ENCODE measurements at places on chromosomes 13 and 19.
A peak's percentile ranks its signal among the peaks of the same experiment; 100 is the strongest.

DNA sequence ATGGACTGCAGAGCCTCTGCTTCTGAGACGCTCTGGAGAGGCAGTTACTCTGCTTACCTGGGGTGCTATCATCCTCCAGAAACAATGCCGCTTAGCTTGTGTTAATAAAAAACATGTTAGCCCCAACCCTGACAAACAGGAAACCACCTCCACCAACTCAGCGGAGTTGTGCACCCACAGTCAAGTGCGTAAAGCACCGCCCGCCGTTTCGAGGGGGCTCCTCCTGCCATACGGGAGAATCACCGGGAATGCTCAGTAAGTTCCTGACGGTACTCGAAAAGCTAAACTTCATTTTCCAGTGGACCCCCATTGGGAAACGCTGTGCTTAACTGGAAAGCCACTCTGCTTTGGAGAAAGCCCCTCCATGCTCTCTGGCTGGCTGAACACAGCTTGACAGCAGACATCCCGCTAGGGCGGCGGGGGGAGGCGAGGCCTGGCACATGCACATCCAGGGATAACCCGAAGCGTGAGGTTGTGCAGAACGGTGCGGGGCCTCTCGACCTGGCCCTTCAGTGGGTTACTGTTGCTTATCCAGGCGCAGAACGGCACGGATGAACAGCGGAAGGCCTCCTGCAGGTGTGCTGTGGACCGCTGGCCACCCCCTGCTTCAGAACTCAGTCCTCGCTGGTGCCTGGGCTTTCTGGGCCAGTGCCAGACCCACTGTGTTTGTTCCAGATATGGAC, 17.1 kb downstream of the GAS6 start:
- no peak for DNase-seq

GRCh38 chr13:21202767-21203531, 26.5 kb downstream of the MRPL57 start:
- no peak for DNase-seq

DNA sequence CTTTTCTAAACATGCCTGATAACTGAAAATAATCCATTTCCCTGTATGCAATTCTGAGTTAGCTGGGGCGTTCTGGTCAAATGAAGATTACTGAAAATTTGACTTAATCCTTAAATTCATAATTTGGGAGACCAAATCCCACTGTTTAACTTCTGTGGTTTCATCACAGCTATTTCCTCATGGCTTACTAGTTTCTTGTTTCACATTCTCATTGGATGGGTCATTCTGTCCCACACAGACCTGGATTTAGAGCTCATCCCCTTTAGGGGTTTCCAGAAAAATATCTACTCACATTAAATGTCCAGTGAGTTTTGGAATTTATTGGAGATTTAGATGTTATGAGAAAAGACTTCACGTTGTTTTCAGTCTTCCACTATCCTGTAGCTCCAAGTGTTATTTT, 709.3 kb upstream of the KLHL1 start:
- no peak for DNase-seq

- no peak for DNase-seq
These were observed 332.2 kb upstream of the SGCG start for GRCh38 chr13:22848539-22849052.

GRCh38 chr19:3115916-3116602, 19.8 kb upstream of the GNA15 start:
- DNase-seq = peak; percentile 3

DNA sequence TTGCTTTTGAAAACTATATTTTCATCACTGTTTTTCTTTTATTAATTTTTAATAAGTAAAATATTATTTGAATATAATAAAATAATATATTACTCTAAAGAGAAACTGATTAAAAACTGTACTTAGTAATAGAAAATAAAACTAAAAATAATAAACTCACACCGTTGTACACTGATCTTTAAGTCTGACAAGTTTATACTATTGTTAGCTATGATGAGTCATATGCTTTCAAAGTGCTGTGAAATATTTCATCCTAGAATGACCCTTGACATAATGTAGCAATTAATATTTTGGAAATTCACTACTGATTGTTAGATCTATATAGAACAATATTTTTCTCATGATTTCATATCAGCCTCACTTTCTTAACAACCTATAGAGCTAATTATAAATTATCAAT, 1040.6 kb upstream of the SPRY2 start:
- DNase-seq = no peak

DNA sequence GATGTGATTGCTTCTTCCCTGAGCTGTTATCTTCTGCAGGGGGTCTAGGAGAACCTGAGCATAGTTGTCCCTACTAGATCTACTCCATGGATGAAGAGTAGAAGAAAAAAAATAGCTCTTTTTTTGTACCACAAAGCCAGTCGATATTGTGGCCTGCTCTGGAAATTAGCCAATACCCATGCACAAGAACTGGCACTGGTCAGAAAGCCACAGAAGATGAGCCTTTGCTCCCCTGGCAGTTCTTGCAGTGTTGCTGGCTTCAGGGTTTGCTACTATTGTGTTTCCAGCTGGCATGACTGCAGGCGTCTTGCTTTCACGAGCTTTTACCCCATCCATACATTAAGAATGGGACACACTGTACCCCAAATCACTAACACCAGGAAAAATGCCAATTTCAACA, 547.7 kb upstream of the KLF12 start:
- DNase-seq = no peak

DNA sequence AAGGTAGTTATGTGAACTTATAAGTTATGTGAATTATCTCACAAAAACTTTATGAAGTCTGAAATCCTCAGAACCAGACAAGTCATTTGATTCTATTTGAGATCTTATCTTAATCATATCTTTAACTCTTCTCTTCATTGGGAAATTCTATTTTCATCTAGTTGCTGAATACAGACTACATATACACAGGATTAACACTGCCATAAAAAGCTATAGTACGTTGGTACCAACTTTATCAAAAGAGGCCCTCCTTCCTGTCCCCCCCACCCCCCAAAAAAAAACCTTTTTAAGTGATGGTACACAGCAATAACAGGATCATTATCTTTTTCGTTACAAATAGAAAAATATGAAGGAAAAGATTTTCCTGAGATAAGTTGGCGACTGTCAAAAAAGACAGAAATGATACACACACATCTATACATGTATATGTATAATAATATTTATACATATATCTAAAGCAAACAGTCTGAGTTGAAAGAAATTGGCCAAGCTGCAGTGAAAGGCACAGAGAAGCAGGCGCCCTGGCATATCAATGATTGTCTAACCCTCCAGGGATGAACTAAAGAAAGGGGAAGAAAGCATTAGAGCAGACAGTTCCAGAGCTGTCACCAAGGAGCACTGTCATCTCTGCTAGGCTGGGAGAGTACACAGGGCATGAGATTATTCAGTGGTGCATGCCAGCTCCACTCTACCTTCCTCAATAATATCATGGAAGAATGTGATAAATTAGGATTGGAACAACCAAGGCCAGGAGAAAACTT, 116.7 kb downstream of the KLF12 start:
- DNase-seq = no peak

- no peak for DNase-seq
These were observed 47.0 kb downstream of the ESD start for GRCh38 chr13:46749951-46750350.

DNA sequence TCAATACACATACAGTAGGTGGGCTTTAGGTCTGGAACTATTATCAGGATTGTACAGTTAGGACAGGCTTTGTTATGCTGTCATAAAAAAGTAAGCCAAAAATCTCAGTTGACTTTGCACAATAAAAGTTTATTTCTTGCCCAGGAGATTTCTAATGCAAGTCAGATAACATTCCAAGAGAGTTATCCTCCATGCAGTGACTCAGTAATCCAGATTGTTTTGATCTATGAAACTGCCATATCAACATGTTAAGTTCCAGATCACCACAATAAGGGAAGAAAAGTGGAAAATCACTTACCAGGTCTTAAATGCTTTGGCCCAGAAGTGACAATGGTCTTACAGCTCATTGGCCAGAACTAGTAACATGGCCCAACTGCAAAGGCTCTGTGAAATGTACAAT, 636.2 kb upstream of the KLF12 start:
- peak; percentile 93 for DNase-seq

DNA sequence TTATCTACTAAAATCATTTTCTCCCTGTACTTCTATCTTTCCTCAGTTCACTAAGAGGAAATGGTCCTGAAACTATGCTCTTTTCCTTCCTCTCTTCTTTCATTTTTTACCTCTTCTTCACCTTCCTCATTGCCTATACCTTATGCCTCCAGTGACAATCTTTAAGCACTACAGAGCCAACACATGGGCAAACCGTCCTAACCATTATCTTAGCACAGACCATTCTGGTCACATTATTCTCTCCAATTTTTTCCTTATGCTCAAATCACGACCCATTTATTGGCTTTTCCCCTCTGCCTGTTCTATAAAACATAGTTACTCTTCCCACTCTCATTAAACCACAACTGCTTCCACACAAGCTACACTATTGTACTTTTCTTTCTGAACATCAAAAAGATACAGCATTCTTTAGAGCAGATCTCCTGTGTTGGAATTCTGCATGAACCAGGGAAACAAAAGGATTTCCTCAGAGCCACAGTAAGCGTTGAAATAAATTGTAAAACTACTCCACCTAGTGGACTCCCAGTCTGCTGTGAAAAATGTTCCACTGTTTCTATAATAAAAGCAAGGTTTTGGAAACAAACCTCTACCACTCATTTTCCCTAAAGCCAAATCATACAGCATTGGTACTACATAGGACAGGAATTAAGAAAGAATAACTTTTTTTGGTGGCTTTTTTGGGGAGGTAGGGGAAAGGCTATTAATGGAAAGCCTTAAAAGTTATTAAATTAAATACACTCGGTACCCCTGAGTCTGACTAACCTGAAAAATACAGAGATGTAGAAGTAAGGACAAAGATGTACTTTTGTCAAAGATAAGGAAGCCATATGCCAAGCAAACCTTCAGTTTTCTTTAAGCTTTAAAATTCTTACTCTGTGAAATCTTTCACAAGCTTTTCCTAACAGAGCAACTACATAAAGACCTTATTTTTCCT, 19.5 kb downstream of the NUFIP1 start:
- peak; percentile 51 for DNase-seq

DNA sequence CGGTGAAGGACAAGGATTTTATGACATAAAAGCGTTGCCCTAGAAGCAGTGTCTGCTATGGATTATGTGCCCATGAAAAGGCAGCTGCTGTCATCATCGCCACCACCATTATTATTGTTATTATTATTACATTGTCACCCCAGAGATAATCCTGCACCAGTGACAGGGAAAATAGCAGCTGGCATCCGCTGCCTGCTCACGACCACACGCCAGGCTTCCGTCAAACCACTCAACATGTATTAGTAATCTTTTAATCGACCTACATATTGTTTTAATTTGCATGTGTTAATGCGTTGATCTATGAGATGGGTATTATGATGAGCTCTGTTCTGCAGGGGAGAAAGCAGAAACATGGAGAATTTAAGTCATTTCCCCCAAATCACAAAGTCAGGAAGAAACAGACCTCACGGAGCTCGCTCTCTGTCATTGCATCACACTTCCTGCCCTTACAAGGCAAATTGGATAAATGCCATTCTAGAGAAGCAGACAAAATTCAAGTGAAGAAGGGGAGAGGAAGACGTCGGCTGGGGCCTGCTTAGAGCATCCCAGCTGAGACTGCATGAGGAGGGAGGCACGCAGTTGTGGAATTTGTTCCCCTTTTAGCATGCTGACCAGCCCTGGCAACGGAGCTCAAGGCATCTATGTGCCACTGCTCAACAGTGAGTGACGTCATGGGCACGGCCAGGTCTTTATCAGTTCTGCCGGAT, at the start of gene FFAR3:
Gene FFAR3, plus strand, starts transcription at position 594 of the 707 bp plus-strand sequence. CDS start 431 bp downstream, outside the sequence.
- DNase-seq = no peak

DNA sequence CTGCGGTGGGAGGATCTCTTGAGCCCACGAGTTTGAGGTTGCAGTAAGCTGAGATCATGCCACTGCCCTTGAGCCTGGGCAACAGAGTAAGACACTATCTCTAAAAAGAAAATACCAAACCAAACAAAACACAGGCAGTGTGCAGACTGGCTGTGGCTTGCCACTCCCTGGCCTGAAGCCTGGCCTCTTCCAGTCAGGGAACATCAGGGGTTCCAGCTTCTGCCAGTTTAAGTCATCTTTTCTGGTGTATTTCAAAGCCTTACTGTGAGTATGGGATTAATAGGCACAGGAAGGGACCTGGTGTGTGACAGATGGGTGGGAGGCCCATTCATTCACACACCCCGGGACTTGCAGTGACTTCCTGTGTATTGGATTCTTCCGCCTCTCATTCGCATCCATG, 27.0 kb upstream of the F2RL3 start:
- no peak for DNase-seq

- peak; percentile 53 for DNase-seq
These were observed 26.0 kb upstream of the ZNF331 start for GRCh38 chr19:53511933-53512374.

- no peak for DNase-seq
These were observed 94.7 kb upstream of the PRR20A start for GRCh38 chr13:57045826-57046546.

- no peak for DNase-seq
These were observed 285.8 kb upstream of the KLHL1 start for GRCh38 chr13:70394031-70394548.

DNA sequence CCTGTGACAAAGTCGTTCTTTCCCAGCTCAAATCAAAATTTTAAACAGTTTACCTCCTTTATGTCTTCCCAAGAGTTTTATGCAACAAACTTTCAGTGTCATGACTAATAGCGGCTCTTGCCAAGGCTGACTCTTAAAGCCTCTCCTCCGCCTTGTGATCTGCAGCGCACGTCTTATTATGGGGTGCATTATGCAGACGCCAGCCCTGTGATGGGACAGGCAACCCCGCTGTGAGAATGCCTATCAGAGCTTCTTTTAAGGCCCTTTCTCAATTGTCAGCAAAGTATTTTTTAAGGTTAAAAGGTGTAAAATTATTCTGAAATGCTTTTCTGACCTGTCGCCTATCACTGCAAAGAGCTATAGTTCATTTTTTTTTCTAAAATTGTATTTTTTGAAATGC, 152.8 kb downstream of the SOX1 start:
- no peak for DNase-seq

All from HFFc6 (cell line).